CD14-positive monocyte (primary cell): ENCODE measurements at places on chromosomes 1 and 21.

GRCh38 chr1:39148942-39149341 is 55.6 kb upstream of the MACF1 start:
- DNase-seq: no peak

DNA sequence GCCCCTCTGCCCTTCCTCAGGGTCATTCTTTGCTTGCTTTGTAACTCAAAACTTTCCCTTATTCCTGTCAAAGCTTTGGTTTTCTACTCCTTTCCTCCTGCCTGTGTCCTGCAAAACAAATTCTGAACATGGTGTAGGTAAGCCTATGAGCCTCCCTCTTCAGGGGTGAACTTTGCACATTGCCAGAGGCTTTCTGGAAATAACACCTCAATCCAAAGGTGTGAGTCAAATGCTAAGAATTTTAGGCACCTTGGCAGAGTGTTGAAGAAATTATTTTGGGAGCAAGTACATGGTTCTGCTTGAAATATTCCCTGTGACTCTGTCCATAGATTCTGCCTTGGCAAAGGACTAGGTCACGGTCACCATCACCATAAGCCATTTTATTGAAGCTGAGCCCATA is 70.0 kb downstream of the PAPPA2 start:
- no peak for DNase-seq

DNA sequence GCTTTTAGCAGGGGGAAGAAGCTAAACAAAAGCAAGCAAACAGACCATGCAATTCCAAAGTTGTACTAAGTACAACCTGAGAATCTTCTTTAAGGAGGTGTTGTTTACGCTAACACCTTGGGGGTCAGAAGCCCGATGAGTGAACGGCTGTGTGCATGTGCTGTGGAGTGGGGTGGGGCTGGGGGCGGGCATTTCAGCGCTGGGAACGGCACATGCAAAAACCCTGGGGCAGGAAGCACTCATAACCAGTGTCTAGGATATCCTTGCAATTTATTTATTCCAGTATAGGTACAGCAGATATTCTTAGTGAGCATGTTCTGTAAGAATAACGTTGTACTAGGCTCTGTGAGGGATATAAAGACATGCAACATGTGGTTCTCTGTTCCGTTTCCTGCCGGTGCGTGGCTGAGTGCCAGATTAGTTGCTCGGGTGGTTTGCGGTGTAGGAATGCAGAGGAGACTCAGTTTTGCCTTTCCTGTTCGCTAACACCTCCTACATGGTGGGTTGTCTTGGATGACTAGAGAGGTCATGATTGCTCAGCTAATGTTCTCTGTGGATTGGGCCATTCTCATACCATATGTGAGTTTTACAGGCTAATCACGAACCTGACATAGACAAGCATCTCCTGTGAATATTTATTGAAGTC is 3.7 kb downstream of the FASLG start:
- DNase-seq: peak; percentile 66

DNA sequence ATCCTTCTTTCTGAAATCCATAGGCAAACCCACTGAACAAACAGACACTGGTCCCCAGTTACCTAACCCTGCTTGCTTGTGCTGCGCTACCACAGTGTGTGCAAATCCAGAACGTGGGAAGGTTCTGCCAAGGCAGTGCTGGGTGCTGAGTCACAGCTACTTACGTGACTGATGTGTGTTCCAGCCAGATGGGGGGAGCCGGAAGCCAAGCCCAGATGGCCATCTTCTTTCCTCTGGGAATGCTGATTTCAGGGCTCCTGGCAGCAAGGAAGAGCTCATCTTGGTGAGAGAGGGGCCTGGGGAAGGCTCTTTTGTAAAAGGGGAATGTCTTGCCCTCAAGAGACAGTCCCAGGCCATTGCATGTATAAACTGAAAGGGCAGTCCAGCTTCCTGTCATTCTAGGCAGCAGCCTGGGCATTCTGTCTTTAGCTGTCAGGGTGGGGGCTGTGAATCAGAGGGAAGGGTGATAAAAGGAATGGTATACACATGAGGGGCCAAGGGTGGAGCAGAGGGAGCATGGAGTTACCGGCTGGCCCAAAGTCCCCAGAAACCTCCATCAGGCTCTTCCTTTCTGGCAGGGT is 54.1 kb downstream of the CD46 start:
- peak; percentile 83 for DNase-seq

DNA sequence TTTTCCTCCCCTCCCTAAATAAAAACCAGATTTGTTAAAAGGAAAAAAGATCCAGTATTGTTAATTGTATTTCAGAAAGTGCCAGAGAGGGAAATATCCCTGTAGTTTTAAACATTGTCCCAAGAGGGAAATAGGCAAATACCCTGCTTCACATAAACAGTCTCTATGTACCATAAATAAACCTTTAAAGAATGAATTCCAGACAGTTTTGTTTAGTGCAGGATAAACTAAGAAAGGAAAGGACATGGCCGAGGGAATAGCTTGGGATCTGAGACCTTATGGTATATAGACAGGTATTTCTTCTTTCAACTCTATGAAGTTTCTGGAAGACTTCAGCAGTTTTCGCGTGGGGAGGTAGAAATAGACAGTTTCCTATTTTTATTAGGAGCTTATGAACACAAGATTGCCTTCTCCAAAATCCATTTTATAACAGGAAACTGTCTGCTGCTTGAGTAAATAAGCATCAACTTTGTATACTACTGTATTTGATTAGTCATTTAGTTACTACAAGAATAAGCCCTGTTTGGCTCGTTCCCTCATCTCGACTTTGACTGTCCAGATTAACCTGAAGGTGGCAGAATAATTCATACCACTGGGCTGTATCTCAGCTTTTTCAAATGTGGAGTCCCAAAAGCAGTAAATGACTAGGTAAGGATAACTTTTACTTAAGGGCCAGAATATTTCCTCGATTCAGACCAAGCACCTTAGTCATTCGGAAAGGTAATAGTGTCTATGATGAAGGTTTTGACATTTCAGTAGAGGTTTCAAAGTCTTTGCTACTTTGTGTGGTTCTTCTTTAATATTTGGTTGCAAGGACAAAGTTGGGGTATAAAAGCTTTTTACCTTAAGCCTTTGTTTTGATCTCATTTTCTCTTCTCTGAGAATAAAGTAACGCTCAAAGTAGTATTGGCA is 177.5 kb downstream of the VPS13D start:
- DNase-seq: no peak

DNA sequence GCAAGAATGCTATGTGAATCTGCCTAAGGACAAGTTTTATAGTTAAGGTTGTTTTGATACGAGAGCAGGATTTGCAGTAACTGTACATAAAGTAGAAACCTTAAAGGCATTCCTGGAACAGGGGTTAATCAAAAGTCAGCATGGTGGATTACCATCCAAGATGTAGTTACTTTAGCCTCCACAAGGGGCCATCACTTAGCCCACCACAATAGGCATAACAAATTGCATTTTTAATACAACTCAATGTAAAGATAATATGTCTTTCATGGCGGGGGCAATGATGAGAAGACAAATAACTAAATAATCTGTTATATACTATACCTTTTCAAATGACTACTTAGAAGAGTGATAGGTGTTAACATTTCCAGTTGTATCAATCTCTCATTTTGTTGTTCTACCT is 611.2 kb upstream of the ADGRL4 start:
- DNase-seq: no peak

- no peak for DNase-seq
These were observed 85.4 kb downstream of the TBX15 start for GRCh38 chr1:118902711-118903191.

DNA sequence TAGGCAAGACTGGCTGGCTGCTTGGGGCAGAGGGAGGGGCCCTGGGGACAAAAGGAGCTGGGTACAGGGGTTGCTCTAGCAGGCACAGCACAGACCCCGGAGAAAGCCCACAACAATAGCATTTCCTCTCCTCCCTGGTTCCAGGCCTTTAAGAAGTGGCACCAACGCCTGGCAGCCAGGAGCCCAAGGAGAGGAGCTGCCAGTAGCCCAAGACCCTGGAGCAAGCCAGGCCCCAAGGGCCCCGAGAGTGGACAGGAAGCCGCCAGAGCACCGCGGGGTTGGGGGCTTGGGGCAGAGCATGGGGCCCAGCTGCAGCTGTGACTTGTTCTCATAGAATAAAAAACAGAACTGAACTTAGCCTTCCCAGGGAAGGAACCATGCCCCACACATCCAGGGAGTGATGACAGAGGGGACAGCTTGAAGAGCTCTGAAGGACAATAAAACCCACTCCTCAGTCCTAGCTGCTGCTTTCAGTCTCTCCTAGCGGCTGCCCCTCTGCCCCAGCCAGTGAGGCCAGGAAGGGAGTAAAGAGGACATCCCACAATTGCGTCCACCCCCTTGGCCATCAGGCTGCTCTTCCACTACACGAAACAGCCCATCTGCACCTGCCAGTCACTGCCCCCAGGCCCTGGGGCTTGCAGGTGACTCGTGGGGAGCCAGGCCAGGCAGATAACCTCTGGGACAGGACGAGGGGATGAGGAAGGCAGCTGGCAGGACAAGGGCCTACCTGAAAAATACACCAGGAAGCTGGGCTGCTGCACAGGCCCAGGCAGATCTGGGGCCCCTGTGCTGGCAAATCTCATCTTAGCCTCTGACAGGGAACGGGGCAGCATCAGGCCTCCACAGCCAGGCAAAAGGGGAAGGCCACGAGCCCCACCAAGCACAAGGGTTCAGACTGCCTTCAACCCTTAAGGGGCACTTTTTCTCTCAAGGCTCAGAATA is 16.4 kb downstream of the MTHFR start:
- no peak for DNase-seq

DNA sequence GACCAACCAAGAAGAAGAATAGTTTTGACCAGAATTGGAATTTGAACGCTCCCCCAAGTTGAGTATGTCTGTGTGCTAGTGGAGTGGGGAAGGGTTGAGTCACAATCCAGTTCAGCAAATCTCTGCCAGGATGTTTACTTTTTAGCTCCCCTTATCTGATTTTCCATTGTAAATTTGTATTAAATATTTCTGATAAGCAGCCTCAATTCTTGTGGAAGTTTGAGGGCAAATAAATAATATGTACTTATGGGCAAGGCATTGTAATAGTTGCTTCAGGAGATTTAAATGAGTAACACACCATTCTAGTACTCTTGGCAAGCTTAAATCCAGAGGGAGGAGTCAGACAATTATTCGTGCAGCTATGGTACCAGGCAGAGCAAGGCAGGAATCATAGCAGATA is 14.4 kb downstream of the CXADR start:
- DNase-seq: no peak

GRCh38 chr1:8962812-8963530 is 17.3 kb downstream of the CA6 start:
- peak; percentile 46 for DNase-seq

DNA sequence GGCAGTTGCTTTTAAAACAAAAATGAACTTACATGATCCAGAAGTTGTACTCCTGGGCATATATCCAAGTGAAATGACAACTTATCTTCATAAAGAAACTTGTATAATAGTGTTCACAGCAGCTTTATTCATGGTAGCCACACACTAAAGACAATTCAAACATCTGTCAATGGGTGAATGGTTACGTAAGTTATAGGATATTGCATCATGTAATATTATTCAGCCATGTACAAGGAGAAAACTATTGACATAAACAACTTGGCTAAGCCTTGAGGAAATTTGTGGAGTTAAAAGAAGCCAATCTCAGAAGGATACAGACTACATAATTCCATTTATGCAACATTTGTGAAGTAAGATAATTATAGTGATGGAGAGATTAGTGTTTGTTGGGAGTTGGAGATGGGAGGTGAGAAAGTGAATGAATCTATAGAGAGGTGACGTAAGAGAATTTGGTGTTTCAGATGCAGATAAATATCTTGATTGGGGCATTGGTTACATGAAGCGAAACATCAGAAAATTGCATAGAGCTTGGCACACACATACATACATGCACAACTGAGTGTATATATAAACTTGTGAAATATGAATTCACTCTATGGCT is 49.9 kb upstream of the GRIK1 start:
- DNase-seq: no peak

GRCh38 chr1:221203224-221204054 is 324.2 kb downstream of the HLX start:
- peak; percentile 72 for DNase-seq

GRCh38 chr1:111911776-111912515 is 77.5 kb downstream of the KCND3 start:
- DNase-seq: no peak

- DNase-seq: no peak
These were observed 207.3 kb downstream of the DSCAM start for GRCh38 chr21:40639616-40640194.

- DNase-seq: no peak
These were observed 71.8 kb downstream of the PRDM2 start for GRCh38 chr1:13771745-13772144.

- peak; percentile 56 for DNase-seq
These were observed 22.3 kb downstream of the CD34 start for GRCh38 chr1:207888652-207889051.

DNA sequence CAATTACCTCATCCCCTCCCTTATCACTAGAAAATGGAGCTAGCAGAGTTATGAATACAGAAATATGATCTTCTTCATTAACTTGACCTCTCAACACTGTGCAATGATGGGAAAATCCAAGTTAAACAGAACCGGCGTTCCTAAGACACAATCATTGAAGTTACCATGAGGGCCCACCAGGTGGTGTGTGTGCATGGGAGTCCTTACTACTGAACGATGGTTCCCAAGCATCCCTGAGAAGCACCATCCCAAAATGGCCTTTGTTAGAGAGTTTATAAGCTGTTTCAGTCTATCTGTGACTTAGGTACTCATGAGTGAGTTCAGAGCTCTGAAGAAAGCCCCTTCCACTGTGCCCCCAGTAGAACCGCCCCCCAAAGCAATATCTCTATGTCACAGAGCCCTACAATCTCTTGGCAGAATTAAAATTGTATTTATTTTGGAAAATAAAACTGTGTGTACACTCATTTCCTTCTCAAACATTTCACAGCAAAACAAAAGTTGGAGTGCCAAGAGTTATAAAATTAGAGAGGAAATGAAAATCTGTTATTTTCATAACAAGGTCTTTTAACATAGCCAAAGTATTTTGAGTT is 56.8 kb downstream of the PLD5 start:
- no peak for DNase-seq

DNA sequence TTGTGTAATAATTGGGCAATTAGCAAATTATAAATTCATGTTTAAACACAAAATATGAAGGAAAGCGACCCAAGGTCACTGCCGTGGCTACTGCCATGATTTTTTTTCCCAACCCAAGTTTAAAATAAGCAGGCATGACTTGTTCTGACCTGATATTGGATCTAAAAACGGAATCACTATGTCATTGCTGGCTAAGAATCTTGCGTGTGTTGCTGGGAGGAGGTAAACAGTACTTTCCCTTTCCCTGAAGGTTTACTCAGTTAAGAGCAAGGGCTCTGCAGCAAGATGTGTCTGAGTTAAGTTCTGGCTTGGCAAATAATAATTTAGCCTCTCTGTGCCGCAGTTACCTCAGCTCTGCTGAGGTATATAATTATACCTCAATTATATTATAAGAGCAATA is 125.7 kb upstream of the L1TD1 start:
- no peak for DNase-seq

DNA sequence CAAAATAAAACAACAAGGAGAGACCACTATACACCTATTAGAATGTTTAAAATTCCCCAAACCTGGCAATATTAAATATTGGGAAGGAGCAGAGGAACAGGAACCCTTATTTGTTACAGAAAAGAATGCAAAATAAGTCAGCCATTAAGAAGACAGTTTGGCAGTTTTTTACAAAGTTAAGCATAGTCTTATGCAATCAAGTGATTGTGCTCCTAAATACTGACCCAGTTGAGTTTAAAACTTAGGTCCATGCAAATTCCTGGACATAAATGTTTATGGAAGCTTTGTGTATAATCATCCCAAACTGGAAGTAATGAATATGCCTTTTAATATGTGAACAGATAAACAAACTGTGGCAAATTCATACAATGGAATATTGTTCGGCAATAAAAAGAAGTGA is 72.9 kb upstream of the RGS4 start:
- no peak for DNase-seq

GRCh38 chr1:223041481-223041880 is 101.6 kb downstream of the TLR5 start:
- DNase-seq: no peak
